Left lung (tissue), 14 donors: ENCODE measurements at places on chromosomes 2 and 18. TPM values are rescaled to one million over a fixed set of nuclear protein-coding genes. Genes with fewer than 3 reads are reported as not detected.

Gene UGT1A10
- not detected for polyA plus RNA-seq

GRCh38 chr2:85650456-85650855, 17.5 kb downstream of the SFTPB start:
- no peak for DNase-seq

Gene PUS10
- 13.1 TPM for polyA plus RNA-seq

Gene TRPM8
- 0.16 TPM for polyA plus RNA-seq

Gene HMSD
- polyA plus RNA-seq, result 2.7 TPM

DNA sequence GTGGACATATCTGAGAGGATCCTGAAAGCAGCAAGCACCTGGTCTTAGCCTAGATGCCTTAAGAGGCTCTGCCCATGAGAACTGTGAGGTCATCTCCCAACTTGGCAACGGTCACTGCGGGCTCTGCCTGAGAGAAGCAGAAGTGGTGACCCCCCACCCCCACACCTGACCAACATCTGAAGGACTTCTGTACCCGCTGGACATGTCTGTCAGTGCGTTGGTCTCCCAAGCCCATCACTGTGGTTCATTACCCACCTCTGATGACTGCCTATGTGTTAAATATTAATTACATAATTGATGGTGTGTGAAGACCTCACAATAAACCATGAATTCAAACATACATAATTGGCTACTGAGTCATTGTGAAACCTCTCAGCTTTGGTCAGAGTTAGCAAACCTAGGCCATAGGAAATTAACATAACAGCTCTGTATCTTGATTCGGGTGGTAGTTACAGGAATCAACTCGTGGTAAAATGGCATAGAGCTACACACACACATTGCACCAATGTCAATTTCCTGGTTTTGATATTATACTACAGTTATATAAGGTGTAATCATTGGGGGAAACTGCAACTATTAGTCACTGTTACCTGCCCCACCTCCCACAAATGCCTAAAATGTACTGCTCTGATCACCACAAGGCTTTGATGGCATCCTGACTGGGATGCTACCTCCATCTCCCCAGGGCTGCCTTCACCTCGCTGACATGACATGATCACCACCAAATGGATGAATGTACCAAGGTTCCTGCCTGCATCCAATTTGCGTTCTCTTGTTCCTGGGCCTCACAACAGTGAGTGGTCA, 4.3 kb upstream of the GALNT1 start:
- no peak for DNase-seq

- no peak for DNase-seq
Measured at GRCh38 chr2:66034467-66034866, 400.5 kb upstream of the MEIS1 start.

DNA sequence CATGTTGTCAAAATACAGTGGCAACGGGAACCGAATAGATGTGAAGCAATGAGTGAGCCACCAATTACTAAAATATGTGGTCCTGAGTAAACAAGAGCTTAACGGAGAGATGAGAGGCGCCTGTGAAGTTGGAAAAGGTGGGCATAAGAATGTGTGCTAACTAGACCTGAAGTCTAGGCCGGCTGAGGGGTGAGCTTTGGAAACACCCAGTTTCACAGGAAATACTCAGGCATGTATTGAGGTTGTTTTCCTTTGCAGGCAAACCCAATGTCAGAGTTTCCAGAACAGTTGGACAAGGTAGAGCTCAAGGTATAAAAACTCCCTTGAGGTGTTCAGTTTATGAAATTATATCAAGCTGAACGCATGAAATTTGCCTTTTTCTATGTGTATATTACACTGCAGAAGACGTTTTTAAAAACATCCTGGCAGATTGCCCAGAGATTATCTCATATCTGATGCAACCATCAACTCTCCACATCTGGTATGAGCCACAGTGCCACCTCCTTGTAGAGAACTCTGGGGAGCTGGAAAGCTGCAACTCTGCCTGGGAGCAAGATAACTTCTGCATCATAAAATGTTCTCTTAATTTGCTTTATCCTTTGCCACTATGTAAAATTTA, 3.9 kb upstream of the WDSUB1 start:
- no peak for DNase-seq

- DNase-seq, result no peak
Measured at GRCh38 chr18:31506024-31506742, 8.2 kb downstream of the DSG2 start.

DNA sequence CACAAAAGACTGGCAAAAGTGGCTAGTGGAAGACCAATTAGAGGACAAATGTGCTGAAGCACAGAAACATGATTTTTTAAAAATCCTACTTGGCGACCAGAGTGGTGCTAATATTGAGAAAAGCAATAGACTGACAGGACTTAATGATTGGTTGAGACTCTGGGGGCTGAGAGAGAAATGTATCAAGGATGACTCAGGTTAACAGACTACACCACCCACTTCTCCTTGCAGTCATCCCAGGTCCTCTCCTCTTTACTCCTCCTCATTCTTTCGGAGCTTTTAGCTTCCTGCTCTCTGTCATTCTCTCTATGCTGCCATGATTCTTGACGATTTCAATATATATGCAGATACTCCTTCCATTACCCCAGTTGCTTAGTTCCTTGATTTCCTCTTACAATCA, 54.6 kb upstream of the CYTIP start:
- no peak for DNase-seq

DNA sequence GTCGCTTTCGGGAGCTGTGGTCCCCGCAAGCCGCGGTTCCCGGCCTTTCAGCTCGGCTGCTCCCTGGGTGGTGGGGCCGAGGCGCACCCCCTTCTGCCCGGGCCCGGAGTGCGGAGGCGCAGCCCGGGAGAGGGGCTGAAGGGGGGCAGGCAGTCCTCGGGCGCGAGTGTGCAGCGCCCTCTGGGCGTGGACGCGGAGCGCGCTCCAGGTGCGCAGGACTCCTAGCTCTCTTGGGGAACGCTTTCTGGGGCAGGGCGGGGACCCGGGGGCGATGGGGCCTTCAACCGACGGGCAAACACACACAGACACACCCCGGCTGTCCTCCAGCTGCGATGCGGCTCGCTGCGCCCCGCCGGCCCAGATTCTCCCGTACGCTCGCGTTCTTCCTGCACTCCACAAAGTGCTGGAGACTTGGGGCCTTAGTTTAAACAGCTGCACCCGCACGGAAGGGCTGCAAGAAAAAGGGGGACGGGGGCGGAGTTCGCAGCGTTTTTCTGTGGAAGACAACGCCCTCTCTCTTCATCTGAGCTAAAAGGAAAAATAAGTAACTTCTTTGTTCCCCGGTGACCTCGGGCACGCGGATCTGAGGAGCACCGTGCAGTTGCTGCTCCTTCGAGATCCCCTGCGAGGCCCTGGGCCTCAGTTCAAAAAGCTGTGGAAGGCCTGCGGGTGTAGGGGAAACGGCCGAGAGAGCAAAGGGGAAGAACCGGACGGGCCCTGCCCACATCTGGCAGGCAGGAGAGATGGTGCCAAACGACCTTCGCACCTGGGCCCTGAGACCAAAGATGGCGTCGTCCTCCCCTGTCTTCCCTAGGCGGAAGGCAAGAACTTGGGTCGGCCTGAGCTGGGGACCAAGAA, 593 bp upstream of the SDC1 start:
- peak; percentile 72 for DNase-seq

Gene SLC5A7
- polyA plus RNA-seq, result 0.13 TPM

DNA sequence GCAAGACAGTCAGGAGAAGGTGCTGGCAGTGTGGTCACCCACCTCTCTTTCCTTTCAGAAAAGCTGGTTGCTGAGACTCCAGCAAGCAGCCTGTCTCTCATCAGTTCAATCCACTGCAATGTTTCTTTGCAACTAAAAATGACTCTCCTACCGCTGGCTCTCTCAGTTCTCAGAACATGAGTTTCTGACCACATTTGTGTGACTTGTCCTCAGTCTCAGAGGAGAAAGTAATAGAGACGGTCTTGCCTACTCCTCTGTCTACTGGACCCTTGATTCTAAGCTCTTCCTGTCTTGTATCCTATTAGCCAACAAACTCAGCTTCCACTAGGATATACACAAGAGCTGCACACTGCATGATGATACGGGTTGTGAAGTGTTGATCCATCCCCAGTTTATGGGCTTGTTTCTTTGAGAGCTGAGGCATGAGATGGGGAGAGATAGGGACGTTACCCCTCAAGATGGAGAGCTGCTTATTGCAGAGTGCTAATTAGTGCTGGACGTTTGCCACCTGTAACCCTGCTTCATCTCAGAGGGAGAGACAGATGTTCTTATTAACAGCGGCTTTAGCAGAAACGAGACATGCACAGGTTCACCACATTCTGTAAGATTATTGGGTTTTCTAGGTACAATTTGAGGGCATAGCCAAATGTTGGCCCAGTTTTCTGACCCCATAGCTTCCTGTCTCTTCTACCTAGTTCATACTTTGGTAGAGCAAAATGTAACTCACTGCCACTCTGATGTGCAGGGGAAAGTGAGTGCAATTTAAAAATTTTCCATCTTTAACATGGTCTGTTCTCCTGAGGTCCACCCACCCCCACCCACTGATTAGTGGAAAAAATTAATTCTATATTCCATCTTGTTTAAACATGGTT, 32.4 kb upstream of the YWHAQ start:
- no peak for DNase-seq

GRCh38 chr18:12246849-12247808, 7.0 kb upstream of the CIDEA start:
- DNase-seq, result no peak

Gene MAB21L4
- polyA plus RNA-seq, result 1.9 TPM

Gene IL37
- polyA plus RNA-seq, result 0.35 TPM

Gene CCL20
- polyA plus RNA-seq, result 0.99 TPM

DNA sequence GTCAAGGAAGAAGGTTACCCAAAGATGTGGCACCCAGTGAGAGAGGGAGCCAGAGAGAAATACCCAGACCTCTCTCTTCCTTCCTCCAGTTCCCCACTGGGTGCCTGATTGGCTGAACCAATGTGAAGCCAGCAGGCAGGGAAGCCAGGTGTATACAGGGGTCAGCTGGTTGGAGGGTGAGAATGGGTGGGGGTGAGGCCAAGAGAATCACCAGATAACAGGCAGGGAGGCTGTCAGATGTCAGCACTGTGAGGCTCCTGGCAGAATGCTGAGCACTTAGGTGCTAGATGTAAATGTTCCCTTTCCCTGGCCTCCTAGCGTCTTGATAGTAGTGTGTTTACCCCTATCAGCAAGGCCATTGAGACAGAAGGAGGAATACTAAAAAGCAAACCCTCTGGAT, 104.0 kb upstream of the MGAT5 start:
- DNase-seq, result no peak

DNA sequence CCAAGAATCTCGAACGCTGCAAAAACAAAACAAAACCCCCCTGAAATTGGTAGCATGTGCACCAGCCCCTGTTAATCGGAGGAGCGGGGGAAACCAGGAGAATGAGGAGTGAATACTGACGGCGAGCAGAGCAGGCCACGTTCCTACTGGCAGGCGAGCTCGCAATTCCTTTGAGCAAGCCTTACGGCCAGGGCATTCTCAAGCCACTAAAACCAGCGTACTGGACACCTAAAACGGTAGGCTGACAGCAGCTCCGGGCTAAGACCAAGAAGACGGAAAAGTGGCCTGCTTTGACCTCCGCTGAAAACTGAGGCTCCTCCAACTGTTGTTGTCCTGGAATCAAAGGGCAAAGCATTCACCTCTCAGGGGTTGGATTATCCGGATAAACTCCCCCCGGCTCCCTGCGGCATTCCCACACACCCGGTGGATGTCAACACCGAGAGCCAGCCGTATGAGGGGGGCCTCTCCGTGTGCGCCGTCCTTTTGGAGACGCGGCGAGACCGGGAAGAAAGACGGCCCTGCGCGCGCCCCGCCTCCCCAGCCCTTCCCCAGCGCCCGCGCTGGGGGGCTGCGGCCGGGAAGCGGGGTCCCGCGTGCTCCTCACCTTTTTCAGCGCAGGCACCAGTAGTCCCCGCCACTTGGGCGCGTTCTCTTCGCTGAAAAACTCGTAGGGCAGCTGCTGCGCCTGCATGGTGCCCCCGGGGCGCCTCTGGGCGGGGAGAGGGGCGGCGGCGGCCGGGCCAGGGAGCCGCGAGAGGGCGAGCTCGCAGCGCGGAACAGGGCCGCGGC, 925 bp downstream of the SOS1 start:
- peak; percentile 71 for DNase-seq

Gene STARD7
- 120 TPM for polyA plus RNA-seq

GRCh38 chr2:200278694-200279316, 27.7 kb upstream of the SPATS2L start:
- no peak for DNase-seq

Gene TGFA
- polyA plus RNA-seq, result 0.70 TPM

DNA sequence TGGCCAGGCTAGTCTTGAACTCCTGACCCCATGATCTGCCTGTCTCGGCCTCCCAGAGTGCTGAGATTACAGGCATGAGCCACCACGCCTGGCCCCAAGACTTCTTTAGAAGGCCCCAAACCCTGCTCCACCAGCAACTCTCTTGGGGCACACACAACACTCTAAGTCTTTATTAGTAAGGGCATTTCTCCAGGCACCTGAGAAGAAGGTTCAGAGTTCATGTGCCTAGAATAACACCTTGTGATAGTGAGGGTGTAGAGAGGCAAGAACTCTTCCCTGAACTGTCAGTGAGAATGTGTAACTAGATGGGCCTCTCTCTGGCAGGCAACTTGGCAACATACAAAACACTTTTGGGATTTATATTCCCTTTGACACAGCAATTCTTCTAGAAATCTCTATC, 43.8 kb downstream of the SH2D6 start:
- DNase-seq, result no peak

Gene WIPF1
- 31.3 TPM for polyA plus RNA-seq
